H1 (cell line): ENCODE measurements at places on chromosomes 6 and 20. TPM values are rescaled to one million over a fixed set of nuclear protein-coding genes. Genes with fewer than 3 reads are reported as not detected.

- no peaks in the 10 kb centered on the region for H3K36me3 ChIP-seq
- H3K27me3 ChIP-seq: no peaks in the 10 kb centered on the region
- no peak overlapping the region for H3K4me3 ChIP-seq
- H3K4me1 ChIP-seq: peaks cover 28% of the 10 kb centered on the region
- H3K27ac ChIP-seq: no peak overlapping the region
- DNase-seq: no peak
Measured at GRCh38 chr6:33589731-33590530, 9.9 kb upstream of the BAK1 start.

GRCh38 chr20:8228315-8228714, 96.2 kb downstream of the PLCB1 start:
- H3K27me3 ChIP-seq: no peaks in the 10 kb centered on the region
- no peaks in the 10 kb centered on the region for H3K4me1 ChIP-seq
- no peak overlapping the region for H3K27ac ChIP-seq
- no peaks in the 10 kb centered on the region for H3K36me3 ChIP-seq

DNA sequence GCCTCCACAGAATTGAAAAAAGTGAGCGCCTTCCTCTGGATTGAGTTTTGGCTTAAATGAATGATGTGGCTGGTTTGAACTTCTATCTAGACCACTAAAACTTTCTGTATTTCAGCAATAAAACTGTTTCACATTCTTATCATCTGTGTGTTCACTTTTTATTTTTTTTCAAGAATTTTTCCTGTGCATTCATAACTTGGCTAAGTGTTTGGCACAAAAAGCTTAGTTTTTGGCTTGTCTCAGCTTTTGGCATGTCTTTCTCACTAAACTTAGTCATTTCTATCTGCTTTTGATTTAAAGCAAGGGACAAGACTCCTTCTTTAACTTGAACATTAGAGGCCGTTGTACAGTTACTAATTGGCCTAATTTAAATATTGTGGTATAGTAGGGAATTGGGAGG, 1015.1 kb downstream of the EPHA7 start:
- no peaks in the 10 kb centered on the region for H3K27me3 ChIP-seq
- H3K4me1 ChIP-seq: no peaks in the 10 kb centered on the region
- H3K4me3 ChIP-seq: no peak overlapping the region

- DNase-seq: no peak
- no peak overlapping the region for H3K4me3 ChIP-seq
- peaks cover 4% of the 10 kb centered on the region for H3K36me3 ChIP-seq
Measured at GRCh38 chr6:134166511-134167261, 114.3 kb upstream of the SLC2A12 start.

DNA sequence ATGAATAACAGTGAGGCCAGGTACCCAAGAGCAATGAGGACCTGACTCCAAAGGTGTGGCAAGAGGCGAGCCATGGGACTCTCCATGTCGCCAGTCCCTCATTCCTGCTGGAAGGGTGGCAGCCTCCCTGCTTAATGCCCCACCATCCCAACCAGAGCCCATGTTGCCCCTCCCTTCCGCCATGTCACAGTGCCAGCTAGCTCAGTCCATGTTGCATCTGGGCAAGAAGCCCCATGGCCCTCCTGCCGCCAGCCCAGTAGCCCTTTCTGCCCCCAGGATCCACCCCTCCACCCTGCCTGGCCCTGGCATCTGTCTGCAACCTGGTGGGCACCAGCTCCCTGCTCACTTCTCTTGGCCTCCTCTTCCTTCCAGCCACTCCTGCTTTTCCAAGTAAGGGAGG, 6.0 kb upstream of the CPNE5 start:
- H3K27ac ChIP-seq: no peak overlapping the region
- no peaks in the 10 kb centered on the region for H3K36me3 ChIP-seq
- no peak overlapping the region for H3K4me3 ChIP-seq
- peaks cover 17% of the 10 kb centered on the region for H3K27me3 ChIP-seq
- DNase-seq: no peak

GRCh38 chr6:45378334-45378926, 696 bp upstream of the SUPT3H start:
- no peak for DNase-seq
- no peaks in the 10 kb centered on the region for H3K36me3 ChIP-seq
- H3K27me3 ChIP-seq: no peaks in the 10 kb centered on the region
- H3K4me1 ChIP-seq: peaks cover 2% of the 10 kb centered on the region

DNA sequence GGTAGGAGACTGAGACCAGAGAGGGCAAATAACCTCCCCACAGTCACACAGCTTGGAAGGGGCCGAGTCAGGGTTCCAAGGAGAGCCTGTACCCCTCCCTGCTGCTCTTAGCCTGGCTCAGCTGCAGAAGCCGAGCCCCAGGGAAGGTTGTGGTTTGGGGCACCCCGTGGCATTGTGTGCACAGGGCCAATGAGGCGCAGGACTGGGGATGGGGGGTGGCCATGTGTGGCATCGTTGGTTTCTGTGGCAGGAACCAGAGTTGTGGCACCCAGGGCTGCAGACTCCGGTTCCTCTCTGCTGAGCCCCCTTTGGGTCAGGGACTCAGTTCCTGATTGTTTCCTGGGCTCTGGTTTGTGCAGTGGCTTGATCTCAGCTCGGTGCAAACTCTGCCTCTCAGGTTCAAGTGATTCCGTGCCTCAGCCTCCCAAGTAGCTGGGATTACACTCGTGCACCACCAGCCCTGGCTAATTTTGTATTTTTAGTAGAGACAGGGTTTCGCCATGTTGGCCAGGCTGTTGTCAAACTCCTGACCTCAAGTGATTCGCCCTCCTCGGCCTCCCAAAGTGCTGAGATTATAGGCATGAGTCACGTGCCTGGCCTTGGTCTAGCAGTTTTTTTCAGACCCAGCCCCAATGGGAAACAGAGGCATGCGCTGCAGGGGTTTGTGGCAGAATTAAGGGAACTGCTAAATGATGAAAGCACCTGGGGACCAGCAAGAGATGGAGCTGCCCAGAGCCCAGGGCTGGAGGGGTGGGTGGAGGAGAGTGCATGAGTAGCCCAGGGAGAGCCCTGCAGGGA, 221.0 kb upstream of the SULF2 start:
- DNase-seq: no peak
- H3K36me3 ChIP-seq: no peaks in the 10 kb centered on the region
- no peaks in the 10 kb centered on the region for H3K27me3 ChIP-seq

DNA sequence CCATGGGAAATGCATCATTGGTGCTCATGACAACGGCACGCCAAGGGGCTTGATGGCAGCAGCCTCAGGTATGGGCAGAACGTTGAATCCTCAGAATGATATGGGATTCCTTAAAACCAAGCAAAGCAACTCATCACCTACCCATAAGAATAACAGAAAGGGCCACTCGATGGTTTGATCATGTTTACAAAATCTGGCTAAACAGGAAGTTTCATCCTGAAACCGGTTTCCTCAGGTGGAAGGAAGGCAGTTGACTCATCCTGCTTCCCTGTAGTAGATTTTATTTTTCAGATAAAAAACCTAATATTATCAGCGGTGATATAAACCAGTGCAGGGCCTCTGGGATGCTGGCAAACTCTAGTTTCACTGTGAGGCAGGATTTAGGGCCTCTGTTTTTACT, 136.9 kb upstream of the AGPAT4 start:
- no peaks in the 10 kb centered on the region for H3K36me3 ChIP-seq
- no peak overlapping the region for H3K27ac ChIP-seq
- no peak for DNase-seq
- no peaks in the 10 kb centered on the region for H3K4me1 ChIP-seq
- no peaks in the 10 kb centered on the region for H3K27me3 ChIP-seq
- H3K4me3 ChIP-seq: no peak overlapping the region

The BMP5 gene
- not detected in 2 replicates for total RNA-seq

The SEMG1 gene
- total RNA-seq: 4.5 and 5.8 TPM in 2 replicates

The OR2B3 gene
- not detected in 2 replicates for total RNA-seq

The THBS2 gene
- total RNA-seq: 22.5 and 23.3 TPM in 2 replicates

The C6orf15 gene
- total RNA-seq: not detected in 2 replicates

The RTEL1 gene
- 37.1 and 37.8 TPM in 2 replicates for total RNA-seq
